Smooth muscle cell of bladder (primary cell): ENCODE measurements at places on chromosomes 7 and 10. TPM values are rescaled to one million over a fixed set of nuclear protein-coding genes. Genes with fewer than 3 reads are reported as not detected.

The TMEM196 gene
- total RNA-seq: not detected in 2 replicates

The TLX1 gene
- total RNA-seq: not detected in 2 replicates

The ARHGAP22 gene
- 13.8 and 20.7 TPM in 2 replicates for total RNA-seq

The COL1A2 gene
- 4,803 and 7,669 TPM in 2 replicates for total RNA-seq

The LIPK gene
- not detected in 2 replicates for total RNA-seq
